ENCODE measurements at places on chromosomes 6 and 20. TPM values are rescaled to one million over a fixed set of nuclear protein-coding genes. Genes with fewer than 3 reads are reported as not detected.

Gene CLDN20
- total RNA-seq = 0.34 TPM

Gene CNR1
- 2.6 TPM for total RNA-seq

Gene CASS4
- 2.9 TPM for total RNA-seq

Gene MOXD1
- total RNA-seq = 13.5 TPM

Gene PRKN
- total RNA-seq = 11.3 TPM

Gene TFAP2D
- total RNA-seq = not detected

Gene KCNB1
- total RNA-seq = 0.99 TPM

Gene RING1
- total RNA-seq = 10.0 TPM

Gene MYL9
- total RNA-seq = 28.5 TPM

Gene CDH26
- 1.9 TPM for total RNA-seq

Gene OR2H2
- total RNA-seq = not detected

Gene MRAP2
- 4.1 TPM for total RNA-seq

Gene C20orf141
- not detected for total RNA-seq

Gene THEMIS
- total RNA-seq = 0.13 TPM

Gene ASIP
- not detected for total RNA-seq

Gene LINC00237
- total RNA-seq = 0.32 TPM

Gene KCNQ5
- total RNA-seq = 0.61 TPM

Gene GSTA3
- 15.3 TPM for total RNA-seq

Gene C6orf58
- total RNA-seq = not detected

Gene VIP
- 0.13 TPM for total RNA-seq

Gene CENPB
- 94.4 TPM for total RNA-seq

Gene STX16
- total RNA-seq = 52.0 TPM

Gene SLC22A7
- total RNA-seq = not detected

Gene NR2E1
- total RNA-seq = not detected

Gene PRSS35
- not detected for total RNA-seq

Gene VSTM2L
- total RNA-seq = 15.9 TPM

Gene MUCL3
- not detected for total RNA-seq

Gene OR10C1
- total RNA-seq = not detected

Gene CDSN
- 1,164 TPM for total RNA-seq

Gene MYT1
- not detected for total RNA-seq

Gene ISM1
- 12.4 TPM for total RNA-seq

Gene GPANK1
- total RNA-seq = 26.0 TPM

Gene DEFB125
- total RNA-seq = not detected

Gene KCNK16
- total RNA-seq = not detected

Gene NOTCH4
- 8.9 TPM for total RNA-seq

Gene TSHZ2
- 8.1 TPM for total RNA-seq

Gene PPIL6
- total RNA-seq = 1.5 TPM

Gene IPCEF1
- 1.7 TPM for total RNA-seq

Gene DNAAF9
- 7.4 TPM for total RNA-seq

Gene STMN3
- total RNA-seq = 23.0 TPM

Gene PAQR8
- total RNA-seq = 2.0 TPM

Gene ACOT13
- total RNA-seq = 8.5 TPM

Measured in lower leg skin (tissue), 4 donors.